NCI-H2227 treated with DMSO at 0.1 percent for 48 hours (cell line): ENCODE measurements at places on chromosomes 5 and 9.
A peak's percentile ranks its signal among the peaks of the same experiment; 100 is the strongest.

- DNase-seq, result no peak
These were observed 44.4 kb downstream of the BNC2 start for GRCh38 chr9:16825971-16826625.

- no peak for DNase-seq
These were observed 285.4 kb downstream of the MAST4 start for GRCh38 chr5:66881480-66882161.

DNA sequence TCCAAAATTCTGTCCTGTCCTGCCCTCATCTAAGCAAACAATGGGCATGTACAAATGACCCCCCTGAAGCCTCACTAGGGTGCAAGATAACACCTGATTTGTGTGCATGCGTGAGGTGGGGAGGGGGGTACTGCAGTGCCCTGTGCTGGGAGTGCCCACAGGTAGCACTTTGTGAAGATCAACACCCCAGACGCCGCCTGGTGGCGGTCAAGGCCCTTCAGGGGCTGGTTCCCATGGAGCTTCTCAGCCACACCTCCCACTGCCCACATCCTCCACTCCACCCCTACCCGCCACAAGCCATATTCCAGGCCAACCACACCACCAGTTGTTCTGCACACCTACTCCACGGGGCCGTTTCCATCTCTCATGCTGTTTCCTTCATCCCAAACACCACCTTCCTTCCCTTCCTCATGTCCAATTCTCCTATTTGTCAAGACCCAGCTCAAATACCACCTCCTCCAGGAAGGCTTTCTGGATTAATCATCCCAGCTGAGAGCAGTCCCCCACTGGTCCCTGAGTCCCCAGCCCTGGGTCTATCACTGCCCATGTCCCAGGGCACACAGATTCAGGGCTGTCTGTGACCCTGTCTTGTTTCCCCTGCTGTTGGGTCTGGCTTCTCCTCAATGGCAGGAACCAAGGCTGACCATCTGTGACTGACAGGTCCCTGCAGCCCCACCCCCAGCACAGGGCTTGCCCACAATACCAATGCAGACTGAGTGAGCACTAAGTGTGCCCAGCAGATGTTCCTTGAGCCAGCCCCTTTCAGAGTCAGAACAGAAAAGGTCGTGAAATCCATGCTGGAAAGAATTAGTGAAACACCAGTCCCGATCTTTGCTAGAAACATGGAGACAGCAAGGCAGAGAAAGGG lies 178.4 kb downstream of the PAX5 start:
- no peak for DNase-seq

DNA sequence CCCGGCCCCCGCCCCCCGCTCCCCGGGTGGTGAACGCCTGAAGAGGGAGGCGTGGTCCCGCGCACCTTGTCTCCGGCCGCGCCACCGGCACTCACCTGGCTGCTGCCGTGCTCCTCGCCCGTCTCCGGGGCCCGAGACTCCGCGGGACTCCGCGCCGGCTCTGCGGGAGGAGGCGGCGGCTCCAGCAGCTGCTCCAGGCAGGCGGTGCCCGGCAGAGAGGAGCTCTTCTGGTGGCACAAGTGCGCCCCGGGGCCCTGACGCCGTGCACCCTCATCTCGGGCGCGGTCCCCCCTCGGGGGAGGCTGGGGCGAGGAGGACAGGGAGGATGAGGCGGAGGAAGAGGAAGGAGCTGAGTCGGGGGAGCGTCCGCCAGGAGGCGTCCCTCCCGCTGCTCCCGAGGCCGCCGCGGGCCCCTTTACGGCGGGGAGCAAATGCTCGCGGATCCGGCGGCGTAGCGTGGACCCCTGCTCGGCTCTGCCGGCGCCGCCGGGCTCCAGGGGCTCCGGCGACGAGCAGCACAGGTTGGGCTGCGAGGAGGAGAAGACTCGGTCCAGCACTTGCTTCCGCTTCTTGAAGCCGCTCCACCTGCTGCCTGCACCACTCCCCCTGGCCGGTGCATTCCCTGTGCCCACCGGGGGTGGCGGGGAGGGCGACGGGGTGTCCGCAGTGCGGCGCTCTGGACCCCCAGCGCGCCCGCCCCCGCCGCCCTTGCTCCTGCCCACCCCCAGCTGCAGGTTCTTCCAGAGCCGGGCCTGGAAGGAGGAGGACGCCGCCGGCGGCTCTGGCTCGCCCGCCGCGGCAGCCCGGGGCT lies 928 bp downstream of the MCTP1 start:
- peak; percentile 48 for DNase-seq

GRCh38 chr5:26310415-26310814 lies 728.0 kb downstream of the CDH9 start:
- no peak for DNase-seq

- DNase-seq, result no peak
These were observed 23.6 kb downstream of the ATG10 start for GRCh38 chr5:81995407-81995806.

- no peak for DNase-seq
These were observed 1057.7 kb upstream of the DMAC1 start for GRCh38 chr9:8857068-8857925.

GRCh38 chr5:102755686-102756371 lies 724 bp downstream of the PAM start:
- no peak for DNase-seq

GRCh38 chr5:88660264-88660946 lies 222.6 kb downstream of the MEF2C start:
- peak; percentile 65 for DNase-seq

DNA sequence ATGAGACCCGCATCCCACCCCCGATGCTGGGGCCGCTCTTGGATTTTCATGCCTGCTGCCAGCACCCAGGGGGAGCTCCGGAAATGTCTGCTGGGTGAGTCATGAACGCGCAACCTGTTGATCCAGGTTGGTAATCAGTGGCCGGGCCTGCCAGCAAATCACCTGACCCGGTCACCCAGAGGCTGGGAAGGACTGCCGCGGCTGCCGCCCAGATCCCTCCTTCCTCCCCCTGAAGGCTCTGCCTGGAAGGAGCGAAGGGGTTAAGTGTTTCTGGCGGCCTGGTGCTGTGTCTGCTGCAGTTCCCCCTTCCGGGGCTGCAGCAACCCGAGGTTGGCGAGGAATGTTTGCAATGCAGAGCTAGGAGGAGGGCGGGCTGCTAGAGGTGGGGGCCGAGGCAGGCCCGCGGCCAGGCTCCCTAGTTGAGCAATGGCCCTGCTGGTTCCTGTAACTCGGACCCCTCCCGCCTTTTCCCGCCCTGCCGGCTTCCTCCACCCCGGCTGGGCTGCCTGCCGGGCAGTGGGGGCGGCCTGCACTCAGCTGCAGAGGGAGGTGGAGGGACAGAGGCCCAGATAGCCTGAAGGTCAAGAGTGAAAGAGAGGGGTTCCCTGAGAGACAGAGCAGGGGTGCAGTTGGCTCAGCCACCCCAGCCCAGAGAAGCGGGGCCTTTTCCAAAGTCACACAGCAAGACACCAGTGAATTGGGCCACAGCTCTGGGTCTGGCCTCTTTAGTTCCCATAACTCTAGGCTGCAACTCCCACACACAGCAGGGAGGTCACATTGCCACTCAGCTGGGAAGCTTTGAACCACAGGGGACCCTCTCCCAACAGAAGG lies 156.3 kb upstream of the IER5L start:
- DNase-seq, result peak; percentile 42

- no peak for DNase-seq
These were observed 271.1 kb upstream of the MVB12B start for GRCh38 chr9:126055381-126055985.

- no peak for DNase-seq
These were observed 131.9 kb downstream of the NPR3 start for GRCh38 chr5:32842813-32843530.

DNA sequence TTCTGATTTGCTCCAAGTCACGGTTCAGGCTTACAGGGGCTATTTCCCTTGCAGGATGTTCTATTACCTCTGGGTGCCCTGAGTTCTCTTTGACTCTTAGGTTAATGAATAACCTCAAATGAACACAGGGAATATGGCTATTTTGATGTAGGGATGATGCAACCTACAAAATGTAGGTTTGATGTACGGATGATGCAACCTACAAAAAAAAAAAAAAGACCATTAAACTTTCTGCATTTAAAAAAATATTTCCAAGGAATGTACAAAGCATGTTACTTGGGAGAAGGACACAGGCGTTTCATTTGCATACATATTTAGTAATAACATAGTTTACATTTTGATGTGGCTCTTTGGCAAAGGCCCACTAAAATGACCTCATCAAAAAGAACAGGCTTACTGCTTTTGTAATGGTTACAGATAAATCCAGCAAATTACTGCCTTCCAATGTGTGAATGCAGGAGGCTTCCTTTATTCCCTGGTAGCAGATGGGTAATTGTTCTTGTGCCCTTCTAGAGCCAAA lies 36.3 kb downstream of the ZNF474 start:
- no peak for DNase-seq

GRCh38 chr9:119250730-119251129 lies 118.5 kb downstream of the BRINP1 start:
- no peak for DNase-seq

DNA sequence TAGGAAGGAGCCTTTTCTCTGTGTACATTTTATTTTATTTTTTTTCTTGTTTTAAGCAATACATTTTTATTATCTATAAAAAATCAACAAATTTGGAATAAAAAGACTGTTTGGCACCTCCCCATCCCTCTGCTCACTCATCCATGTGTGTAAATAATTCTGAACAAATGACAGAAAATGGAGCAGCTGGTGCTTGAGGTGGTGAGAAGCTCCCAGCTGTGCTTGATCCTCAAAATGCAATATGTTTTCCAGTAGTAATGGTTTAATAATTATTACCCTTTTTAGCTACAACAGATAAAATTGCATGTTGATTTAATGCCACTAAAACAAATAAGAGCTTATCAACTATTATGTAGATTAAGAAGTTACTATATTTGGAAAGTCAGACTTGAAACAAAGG lies 132.5 kb downstream of the CDH18 start:
- no peak for DNase-seq

- no peak for DNase-seq
These were observed 1.5 kb upstream of the DTWD2 start for GRCh38 chr5:118989816-118990215.

- DNase-seq, result no peak
These were observed 1021.9 kb downstream of the CDH12 start for GRCh38 chr5:21831145-21831787.

DNA sequence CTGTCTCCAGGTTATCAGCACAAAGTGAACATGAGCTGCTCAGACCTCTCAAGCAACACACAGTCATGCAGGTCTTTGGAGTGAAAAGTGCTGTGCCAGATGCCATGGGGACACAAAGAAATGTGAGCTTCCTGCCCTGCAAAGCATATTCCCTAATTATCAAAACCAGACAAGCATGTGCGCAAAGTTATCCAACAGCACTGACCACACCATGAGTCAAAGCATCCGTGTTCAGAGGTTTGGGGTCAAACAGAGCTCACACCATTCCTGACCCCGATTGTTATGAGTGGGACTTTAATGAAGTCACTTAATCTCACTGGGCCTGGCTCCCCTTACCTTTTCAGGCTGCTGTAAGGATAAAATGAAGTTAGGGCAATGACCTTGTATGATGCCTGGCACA lies 138.5 kb downstream of the SLIT3 start:
- no peak for DNase-seq

GRCh38 chr5:143065996-143066522 lies 295.9 kb downstream of the ARHGAP26 start:
- no peak for DNase-seq

DNA sequence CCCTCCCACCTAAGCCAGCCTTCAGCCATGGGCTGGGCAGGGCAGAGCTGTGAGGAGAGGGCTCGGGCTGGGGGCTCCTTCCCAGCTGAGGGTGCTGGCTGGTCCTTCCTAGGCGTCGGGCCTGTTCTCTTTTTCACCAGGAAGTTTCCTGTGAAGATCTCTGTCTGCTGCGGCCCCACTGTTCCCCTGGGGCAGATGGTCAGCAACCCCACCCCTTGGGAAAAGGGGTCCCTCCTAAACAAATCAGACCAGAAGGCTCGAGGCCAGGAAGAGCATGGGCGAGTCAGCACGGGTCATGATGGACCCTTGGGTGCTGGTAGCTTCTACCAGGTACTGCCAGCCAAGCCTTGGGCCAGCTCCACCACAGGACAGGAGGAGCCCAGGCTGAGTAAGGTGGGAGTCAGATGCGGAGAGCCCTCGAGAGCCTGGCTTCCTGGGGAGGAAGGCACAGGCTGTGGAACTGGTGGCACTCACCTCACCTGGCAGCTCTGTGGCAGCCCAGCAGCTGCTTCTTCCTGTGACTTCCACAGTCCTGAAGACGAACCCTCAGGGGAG lies 3.5 kb downstream of the CACNA1B start:
- no peak for DNase-seq

GRCh38 chr9:137452761-137453642 lies 6.1 kb downstream of the NSMF start:
- no peak for DNase-seq

DNA sequence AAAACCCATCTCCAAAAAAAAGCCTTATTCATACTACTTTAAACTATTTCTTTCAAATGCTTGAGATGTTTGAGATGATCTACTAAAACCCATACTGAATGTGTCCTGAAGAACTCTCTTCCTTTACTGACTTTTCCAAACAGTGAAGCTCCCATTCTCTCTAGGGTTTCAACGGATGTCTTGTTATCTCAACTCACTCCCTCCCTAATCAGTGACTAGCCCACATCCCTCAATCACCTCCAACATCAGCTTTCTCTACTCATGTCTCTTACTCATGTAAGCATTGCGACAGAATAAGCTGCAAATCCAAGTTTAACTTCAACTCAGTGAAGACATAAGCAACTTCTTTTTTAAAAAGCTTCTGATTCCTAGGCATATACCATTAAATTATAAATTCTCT lies 42.1 kb downstream of the WDR41 start:
- no peak for DNase-seq

DNA sequence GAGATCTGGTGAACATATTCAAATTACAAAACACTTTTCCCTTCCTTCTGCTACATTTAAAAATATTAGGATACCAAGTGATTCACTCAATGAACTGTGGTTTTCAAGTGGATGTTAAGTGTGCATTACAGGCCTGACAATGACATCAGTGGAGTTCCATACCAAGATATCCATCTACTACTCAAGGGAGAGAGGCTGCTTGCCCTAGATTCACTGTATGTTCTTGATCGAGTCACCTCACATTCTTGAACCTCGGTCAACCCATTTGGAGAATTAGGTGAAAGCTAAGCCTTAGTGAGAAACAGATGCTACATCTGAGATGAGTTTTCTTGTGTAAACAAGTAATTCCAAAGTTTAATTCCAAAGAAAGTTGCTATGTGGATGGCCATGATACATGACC lies 142.2 kb downstream of the FGF10 start:
- no peak for DNase-seq
